Esophagus squamous epithelium (tissue), 5 donors: ENCODE measurements at places on chromosomes 1 and 21.

GRCh38 chr1:244075247-244075722, 24.2 kb downstream of the ZBTB18 start:
- DNase-seq = no peak

GRCh38 chr1:204584699-204585372, 68.6 kb downstream of the MDM4 start:
- DNase-seq = no peak

- no peak for DNase-seq
Observed at GRCh38 chr1:151817353-151817730, 12.1 kb upstream of the LINGO4 start.

- DNase-seq = no peak
Observed at GRCh38 chr1:206112600-206113301, 4.4 kb downstream of the AVPR1B start.

GRCh38 chr21:18716578-18717138, 313.1 kb upstream of the TMPRSS15 start:
- DNase-seq = no peak

DNA sequence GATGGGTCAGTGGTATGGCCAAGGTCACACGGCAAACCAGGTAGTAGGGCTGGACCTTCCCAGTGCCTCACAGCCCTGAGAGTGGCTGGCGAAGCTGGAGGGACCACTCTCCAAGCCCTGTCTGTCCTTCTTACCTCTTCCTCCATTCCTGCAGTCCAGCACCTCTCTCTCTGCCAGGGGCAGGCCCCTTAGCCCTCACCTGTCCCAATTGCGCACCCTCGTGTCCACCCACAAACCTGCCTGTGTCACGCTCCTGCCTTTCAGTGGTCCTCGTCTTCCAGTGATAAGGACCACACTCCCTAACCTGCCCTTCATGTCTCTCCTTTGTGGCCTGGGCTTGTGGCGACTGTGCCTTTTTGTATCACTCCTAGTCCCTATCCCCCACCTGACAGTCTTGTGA, 3.4 kb downstream of the PODN start:
- no peak for DNase-seq
